ENCODE measurements at places on chromosomes 11 and 22.

DNA sequence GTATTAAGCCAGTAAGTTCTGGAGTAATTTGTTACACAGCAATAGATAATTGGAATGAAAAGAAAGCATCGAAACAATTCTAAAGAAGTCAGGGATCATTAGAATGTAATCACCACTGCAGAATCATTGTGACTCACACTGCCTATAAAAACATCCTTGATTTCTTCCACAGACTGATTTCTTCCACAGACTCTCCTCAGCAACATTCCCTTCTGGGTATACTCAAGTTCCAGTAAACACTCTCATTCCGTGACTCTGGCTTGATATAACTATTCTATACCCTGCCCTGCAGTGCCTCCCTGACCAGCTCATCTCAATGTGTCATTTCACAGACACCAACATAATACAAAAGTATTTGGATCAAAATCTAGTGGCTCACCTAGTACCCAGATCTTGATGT lies 120.5 kb downstream of the BBOX1 start:
- DNase-seq = no peak

DNA sequence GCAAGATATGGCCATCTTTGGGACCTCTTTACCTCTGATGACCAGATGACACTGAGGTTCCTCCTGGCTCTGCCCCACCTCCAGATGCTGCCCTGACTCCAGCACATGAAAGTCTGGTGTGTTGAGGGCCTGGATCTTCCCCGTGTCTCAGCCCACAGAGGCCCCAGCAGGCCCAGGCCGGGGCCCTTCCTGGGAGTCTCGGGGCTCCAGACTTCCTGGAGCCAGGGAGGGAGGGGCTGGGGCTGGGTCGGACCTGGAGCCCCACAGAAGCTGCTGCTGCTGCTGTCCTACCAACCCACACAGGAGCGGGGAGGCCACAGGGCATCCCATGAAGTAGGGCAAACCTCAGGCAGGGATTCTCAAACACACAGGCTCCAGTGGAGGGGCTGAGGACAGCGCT lies 32.2 kb upstream of the WNT11 start:
- DNase-seq = no peak

- no peak for DNase-seq
Measured at GRCh38 chr11:83259559-83259958, 26.6 kb downstream of the CCDC90B start.

GRCh38 chr11:71454470-71455113 lies 1.6 kb downstream of the NADSYN1 start:
- DNase-seq = no peak

GRCh38 chr11:106309070-106309684 lies 231.7 kb downstream of the AASDHPPT start:
- DNase-seq = no peak

- DNase-seq = no peak
Measured at GRCh38 chr22:39132871-39133524, 19.5 kb downstream of the CBX7 start.

- no peak for DNase-seq
Measured at GRCh38 chr22:45970705-45971407, 6.1 kb downstream of the WNT7B start.

DNA sequence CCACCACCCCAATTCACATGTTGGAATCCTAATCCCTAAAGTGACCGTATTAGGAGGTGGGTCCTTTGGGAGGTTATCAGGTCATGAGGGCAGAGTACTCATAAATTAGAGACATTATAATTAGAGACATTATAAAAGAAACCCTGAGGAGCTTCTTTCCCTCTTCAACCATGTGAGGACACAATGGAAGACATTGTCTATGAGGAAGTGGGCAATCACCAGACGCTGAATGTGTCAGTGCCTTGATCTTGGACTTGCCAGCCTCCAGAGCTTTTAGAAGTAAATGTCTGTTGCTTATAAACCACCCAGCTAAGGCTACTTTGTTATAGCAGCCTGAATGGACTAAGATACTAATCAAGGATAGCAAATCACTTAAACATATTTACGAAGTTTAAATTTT lies 14.8 kb downstream of the GAB2 start:
- no peak for DNase-seq

- no peak for DNase-seq
Measured at GRCh38 chr11:32576456-32576855, 7.2 kb upstream of the EIF3M start.

GRCh38 chr11:126153972-126154371 lies 57.5 kb downstream of the RPUSD4 start:
- no peak for DNase-seq

GRCh38 chr11:4146070-4146771 lies 51.6 kb downstream of the RRM1 start:
- no peak for DNase-seq

GRCh38 chr22:49894322-49895054 lies 23.8 kb downstream of the ALG12 start:
- DNase-seq = no peak

GRCh38 chr11:47607380-47607779 lies 13.2 kb upstream of the C1QTNF4 start:
- DNase-seq = no peak

DNA sequence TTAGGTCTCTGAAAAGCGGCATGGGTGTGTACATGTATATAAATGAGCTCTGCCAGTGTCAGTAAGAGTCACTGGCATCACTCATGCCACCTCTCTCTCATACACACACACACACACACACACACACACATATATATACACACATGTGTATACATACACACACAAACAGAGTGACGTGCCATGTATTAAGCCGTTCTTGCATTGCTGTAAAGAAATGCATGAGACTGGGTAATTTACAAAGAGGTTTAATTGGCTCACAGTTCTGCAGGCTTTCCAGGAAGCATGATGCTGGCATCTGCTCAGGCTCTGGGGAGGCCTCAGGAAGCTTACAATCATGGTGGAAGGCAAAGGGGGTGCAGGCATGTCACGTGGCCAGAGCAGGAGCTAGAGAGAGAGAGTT lies 105.6 kb upstream of the NNMT start:
- DNase-seq = no peak

DNA sequence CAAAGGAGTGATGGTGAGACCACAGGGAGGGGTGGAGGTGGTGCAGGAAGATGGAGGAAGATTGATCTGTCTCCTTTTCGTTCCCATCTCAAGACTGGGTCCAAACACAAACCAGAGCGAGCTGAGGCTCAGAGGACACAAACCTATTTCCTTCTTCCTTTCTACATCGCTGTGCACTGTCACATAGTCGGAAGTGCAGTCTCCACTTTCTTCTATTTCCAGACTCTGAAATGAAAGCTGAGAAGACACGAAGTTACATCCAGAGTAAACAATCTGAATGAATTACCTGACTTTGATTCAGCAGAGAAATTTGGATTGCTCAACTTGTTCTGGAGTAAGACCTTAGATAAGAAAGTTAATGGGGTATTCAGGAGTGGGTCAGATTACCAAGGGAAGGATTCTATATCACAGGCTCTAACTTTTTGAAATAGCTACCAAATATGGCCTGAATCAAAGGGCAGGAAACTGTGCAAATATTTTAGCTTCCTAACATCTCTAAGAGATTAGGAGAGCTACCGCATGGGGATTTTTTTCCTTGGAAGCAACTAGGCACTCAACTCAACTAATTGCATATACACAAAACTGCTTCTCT lies 14.4 kb downstream of the OVCH2 start:
- DNase-seq = no peak

GRCh38 chr22:42171417-42171816 lies 40.8 kb upstream of the CYP2D6 start:
- DNase-seq = no peak

DNA sequence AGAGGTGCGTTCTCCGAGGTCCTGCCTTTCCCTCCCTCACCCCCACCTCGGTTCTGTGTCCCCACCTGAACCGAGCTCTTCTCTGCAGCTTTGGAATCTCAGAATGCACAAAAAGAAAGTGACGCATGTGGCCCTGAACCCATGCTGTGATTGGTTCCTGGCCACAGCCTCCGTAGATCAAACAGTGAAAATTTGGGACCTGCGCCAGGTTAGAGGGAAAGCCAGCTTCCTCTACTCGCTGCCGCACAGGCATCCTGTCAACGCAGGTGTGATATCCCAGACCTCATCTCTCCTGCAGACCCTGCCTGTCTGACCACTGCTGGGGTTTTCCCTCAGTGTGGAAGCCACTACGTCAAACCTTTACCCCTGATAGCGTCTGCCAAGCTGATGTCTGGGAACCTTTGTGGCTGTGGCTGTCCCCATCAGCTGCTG lies 13.9 kb downstream of the ACP2 start:
- peak; percentile 29 for DNase-seq

DNA sequence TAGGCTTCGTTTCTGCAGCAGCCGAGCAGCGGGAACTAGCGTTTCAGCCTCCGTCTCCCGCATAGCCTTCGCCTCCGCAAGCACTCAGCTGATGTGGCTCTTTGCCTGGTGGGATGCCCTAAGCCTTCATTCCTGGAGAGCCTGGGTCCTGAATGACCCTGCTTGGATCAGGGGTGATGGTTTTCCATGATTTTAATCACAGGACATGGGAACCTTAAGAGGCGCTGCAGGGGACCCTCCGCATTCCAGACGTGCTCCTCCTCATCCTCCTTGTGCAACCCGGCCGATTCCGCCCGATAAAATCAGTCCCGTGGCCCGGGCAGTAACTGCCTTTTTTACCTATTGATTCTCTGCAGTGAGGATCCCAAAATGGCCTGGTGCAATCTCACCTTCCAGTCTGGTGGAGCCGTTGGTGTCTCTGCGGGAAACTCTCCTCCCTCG lies 8.2 kb downstream of the C11orf21 start:
- DNase-seq = no peak

DNA sequence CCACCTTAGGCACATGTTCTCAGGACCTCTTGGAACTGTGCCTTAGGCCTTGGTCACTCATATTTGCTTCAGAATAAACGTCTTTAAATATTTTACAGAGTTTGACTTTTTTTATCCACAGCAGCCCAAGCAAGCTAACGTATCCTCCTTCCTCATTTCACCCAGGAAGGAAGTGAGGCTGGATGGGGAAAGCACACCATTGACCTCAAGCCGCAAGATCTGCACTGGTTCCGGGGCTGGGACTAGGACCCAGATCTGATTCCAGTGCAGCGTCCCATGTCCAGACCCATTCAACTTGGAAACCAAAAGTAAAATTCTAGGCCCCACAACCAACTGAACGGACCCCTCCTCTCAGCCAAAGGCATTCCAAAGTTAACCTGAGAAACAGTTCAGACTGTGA lies 2.4 kb upstream of the LGALS12 start:
- no peak for DNase-seq

DNA sequence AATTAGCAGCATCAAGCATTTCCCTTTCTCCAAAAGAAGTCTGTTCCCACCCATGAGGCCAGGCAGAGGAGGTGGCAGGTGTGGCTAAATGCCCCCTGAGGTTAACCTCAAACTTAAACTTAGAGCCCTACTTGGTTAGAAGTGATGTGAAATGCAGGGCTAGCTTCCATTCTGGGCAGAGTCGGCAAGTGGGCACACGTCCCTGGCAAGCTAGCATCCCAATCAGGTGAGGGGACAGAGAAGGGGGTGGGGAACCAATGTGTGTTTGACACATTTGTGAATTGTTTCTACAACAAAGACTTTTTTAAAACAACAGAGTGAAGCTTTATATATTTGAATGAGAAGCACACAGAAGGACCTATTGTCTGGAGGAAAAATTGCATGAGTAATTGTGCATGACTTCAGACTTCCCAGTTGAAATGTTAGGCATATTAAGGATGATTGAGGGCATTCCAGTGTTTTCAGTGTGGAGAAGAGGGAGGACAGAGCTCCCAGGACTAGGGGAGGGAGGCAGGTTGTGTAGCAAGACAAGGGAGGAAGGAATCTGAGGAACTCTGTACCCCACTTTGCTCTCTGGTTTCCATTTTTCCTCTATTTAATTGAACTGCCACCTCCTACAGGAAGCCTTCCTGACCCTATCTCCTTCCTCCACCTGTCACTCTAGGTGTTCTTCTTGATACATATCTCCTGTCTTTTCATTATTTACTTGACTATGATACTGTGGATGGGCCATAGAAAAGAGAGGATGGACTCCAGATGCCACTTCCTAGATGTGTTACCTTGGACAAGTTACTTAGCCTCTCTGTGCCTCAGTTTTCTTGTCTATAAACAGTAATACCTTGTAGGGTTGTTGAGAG lies 83.3 kb upstream of the PICALM start:
- DNase-seq = no peak

DNA sequence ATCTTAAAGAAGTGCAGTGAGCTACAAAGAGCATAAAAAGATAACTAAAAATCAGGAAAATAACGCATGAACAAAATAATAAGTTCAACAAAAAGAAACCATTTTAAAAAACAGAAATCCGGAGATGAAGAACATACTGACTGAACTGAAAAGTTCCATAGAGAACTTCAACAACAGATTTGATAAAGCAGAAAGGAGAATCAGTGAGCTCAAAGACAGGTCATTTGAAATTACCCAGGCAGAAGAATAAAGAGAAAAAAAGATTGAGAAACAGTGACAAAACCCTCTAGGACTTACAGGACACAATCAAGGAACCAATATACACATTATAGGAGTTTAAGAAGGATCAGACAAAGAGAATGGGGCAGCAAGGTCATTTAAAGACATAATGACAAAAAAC lies 334.3 kb downstream of the NTM start:
- no peak for DNase-seq

GRCh38 chr22:50438305-50439275 lies 36.2 kb downstream of the SBF1 start:
- no peak for DNase-seq

- no peak for DNase-seq
Measured at GRCh38 chr11:46210133-46210636, 67.3 kb upstream of the CREB3L1 start.

DNA sequence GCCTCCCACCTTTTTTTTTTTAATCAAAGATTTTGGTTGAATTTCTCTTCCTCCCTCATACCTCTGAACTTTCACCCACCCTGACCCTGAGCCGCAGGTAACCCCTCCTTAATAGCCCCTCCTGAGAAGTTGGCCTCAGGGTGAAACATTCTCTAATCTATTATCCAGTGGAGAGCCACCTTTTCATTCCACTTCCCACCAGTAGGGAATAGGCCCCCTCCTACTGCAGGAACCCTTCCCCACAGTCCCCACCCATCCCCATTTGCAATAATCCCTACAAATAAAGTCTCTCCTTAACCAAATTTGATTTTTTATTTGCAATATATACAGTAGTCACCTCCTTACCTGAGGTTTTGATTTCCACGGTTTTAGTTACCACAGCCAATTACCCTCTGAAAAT lies 2.1 kb upstream of the SLC35F2 start:
- no peak for DNase-seq

DNA sequence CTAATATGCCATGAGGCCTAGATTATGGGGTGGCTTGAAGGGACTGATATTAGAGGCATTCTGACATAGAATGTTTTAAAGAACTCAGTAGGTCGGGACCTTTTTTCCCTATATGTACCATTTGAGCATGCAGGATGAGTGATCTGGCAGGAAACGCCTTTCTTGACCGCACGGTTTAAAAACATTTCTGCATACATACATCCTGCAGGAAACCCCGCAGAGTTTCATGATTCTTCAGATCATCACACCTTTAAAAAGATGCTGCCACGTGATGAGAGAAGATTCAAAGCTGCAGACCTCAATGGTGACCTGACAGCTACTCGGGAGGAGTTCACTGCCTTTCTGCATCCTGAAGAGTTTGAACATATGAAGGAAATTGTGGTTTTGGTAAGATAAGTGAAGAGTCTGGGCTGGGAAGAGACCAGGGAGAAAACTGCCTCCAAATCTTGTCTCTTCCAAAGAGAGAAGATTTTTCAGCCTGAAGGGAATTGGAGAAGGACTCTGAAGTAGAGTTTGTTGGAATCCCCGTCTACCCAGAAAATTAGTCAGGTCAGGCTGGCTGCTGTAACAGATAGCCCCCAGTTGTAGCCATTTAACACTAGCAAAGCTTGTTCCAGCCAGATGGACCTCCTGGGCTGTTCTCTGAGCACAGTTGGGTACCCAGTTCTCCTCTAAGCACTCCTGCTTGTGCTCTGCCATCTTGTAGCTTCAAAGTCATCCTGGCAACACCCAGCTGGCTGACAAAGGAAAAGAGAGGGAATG lies 7.4 kb downstream of the RCN1 start:
- DNase-seq = no peak
